NCI-H2029 (cell line): ENCODE measurements at places on chromosomes 3 and 15.

DNA sequence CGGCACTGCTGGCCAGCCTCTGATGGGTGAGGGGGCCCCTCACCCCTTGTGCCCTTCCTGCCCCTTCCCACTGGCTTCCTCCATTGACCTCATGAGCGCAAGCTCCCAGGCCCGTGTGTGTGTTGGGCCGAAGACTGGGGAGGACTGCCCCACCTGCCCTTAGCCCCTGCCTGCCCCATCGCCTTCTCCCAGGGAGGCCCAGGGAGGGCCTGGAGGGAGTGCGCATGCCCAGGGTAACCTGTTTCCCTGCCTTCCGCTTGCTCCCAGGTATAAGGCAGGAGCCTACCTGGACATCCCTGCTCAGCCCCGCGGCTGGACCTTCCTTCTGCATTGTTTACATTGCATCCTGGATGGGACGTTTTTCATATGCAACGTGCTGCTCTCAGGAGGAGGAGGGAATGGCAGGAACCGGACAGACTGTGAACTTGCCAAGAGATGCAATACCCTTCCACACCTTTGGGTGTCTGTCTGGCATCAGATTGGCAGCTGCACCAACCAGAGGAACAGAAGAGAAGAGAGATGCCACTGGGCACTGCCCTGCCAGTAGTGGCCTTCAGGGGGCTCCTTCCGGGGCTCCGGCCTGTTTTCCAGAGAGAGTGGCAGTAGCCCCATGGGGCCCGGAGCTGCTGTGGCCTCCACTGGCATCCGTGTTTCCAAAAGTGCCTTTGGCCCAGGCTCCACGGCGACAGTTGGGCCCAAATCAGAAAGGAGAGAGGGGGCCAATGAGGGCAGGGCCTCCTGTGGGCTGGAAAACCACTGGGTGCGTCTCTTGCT is 8.8 kb downstream of the DLL4 start:
- no peak for DNase-seq

DNA sequence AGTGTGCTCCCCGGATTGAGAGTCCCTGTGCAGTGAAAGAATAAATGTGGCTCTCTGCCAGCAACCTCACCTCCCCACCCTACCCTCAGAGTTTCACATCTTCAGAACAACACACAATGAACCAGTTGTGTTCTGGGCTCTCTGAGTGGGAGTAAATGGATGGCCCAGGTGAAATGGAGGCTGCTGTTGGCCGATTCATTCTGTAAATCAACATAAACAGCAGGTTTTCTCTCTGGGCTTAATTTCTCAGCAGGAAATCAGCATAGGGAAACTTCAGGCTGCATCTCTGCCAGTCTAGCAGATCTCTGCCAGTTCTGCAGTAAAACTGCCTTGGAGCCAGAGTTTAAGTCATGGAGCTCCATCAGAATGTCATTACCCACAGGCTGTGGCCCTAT is 54.6 kb upstream of the FURIN start:
- DNase-seq = no peak

DNA sequence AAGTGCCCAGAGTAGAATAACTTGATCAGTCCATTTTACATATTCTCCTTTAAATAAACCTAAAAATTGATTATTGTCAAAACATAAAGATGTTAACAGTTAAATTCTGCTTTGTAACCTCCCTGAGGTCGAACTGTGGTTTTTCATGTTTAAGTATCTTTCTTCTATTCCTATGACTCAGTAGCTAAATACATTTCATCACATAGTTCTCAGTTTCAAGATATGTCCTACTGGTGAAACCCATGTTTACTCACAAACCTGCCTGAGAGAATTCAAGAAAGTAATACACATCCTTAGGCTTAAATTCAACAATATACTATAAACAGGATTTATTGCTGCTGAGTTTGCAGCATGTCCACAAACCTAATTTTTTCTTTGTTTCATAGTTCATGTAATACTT is 692.9 kb downstream of the ZPLD1 start:
- no peak for DNase-seq

DNA sequence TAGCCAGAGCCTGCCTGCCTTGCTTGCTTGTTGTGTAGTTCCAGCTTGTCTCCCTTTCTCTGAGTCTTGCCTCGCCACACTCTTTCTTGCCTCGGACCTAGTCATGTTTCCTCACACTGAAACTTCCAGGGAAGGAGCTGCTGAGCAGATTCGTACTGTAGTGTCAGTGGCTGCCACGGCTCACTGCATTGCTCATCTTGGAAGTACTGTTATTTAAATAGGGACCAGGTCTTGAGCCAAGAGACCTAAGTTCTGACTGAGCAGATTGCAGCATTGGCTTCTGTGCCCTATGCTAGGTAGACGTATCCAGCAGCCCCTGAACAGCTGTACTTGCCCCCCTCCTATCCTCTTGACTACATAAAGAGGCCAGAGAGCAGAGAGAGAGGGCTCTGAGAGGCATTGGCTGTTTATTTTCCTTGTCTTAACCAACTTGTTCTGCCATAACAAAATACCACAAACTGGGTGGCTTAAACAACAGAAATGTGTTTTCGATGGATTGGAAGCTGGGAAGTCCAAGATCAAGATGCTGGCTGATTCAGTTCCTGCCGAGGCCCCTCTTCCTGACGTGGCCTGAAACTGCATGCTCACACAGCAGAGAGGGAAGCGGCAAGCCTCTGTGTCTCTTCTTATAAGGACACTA is 5.8 kb upstream of the RARRES1 start:
- DNase-seq = no peak

GRCh38 chr3:39255503-39256325 is 24.1 kb downstream of the CX3CR1 start:
- no peak for DNase-seq

DNA sequence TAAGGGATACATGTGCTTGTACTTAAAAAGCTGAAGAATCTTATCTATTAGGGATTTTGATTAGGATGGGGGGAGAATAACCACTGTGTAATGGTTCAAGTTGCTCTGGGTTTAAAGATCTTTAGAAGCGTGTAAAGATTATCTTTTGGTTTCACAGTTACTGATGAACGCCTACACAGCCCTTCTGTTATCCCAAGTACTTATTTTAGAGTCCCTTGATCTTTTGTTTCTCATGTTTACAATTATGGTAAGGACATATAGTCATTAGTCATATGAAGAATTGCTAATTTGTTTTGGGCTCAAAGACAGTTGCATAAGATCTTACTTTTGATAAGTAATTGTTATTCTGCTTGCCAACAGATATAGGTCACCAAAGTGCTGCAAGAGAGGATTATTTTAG is 160.1 kb downstream of the PLCL2 start:
- no peak for DNase-seq

GRCh38 chr15:36601952-36602351 is 22.5 kb downstream of the CDIN1 start:
- no peak for DNase-seq

- DNase-seq = no peak
Measured at GRCh38 chr3:140629357-140630137, 48.3 kb upstream of the TRIM42 start.

DNA sequence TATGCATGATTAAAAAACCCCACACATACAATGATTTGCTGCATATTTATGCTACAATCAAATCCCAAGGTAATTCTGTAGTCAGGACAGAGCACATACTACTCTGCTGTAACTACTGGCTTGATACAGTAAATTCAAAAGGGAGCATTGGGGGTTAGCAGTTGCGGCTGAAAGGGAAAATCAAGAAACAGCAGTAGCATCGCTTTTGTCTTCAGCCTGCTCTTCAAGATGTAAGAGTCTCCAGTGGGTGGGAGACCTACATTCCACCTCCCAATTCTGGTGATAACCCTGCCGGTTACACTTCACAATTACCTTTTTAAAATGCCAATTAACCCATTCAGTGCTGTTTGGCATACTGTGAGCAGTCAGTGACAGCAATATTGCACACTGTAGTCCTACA is 259.4 kb downstream of the NR2F2 start:
- DNase-seq = no peak

- no peak for DNase-seq
Measured at GRCh38 chr3:39264053-39264452, 15.8 kb downstream of the CX3CR1 start.

DNA sequence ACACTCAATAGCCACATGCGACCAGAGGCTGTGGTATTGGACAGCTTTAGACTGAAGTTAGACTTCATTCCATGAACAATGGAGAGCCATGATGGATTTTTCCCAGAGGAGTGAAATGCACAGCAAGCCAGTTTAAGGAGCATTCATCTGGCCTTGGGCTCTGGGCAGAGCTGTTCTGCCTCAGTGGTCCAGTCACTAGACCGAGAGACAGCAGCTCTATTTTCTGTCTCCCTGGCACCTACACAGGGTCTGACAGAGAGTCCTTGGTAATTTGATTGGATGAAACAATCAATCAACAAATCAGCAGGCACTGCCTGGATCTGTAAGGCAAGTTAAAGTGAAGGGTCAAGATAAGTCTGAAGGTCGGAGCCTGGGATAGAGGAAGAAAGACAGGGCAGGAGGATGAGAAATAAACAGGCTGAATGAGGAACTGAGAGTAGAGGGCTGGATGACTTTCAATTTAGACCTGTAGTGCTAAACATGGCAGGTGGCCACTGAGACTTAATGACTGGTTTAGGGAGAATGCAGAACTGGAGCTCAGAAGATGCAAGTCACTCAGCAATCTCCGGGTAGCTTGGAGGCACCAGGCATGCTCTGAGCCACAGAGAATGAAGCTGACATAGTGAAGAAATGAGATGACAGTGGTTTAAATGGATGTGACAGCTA is 98.5 kb upstream of the SLC25A36 start:
- no peak for DNase-seq

GRCh38 chr3:43540624-43541023 is 81.2 kb downstream of the ANO10 start:
- no peak for DNase-seq

DNA sequence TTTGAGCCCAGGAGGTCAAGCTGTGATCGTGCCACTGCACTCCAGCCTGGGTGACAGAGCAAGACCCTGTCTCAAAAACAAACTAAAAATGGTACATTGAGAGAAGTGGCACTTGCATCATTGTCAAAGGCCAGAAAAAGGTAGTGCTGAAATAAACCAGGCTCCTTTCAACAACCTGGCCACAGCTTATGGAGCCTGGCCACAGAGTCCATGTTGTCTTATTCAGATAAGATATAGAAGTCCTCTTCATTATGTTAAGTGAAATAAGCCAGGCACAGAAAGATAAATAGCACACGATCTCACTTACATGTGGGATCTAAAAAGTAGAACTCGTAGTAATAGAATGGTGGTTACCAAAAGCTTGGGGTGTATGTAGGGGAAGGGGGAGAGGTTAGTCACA is 34.8 kb downstream of the EMC4 start:
- DNase-seq = no peak

GRCh38 chr3:169804681-169805080 is 8.0 kb upstream of the LRRIQ4 start:
- DNase-seq = no peak

- no peak for DNase-seq
Measured at GRCh38 chr3:139122221-139122581, 77.5 kb upstream of the PRR23C start.

DNA sequence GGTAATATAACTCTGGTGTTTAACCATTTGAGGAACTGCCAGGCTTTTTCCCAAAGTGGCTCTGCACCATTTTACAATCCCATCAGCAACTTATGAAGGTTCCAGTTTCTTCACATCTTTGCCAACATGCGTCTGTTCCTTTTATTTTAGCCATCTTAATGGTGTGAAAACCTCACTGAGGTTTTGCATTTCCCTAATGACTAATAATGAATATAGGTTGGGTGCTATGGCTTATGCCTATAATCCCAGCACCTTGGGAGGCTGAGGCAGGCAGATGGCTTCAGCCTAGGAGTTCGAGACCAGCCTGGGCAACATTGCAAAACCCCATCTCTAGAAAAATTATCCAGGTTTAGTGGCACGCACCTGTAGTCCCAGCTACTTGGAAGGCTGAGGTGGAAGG is 210.6 kb downstream of the TCF12 start:
- DNase-seq = no peak

- no peak for DNase-seq
Measured at GRCh38 chr3:140428380-140428779, 249.5 kb upstream of the TRIM42 start.

- no peak for DNase-seq
Measured at GRCh38 chr3:165181556-165181955, 14.6 kb downstream of the SLITRK3 start.

GRCh38 chr3:72515941-72516340 is 332.3 kb downstream of the SHQ1 start:
- no peak for DNase-seq

GRCh38 chr3:127495821-127496655 is 94.5 kb downstream of the TPRA1 start:
- DNase-seq = no peak

DNA sequence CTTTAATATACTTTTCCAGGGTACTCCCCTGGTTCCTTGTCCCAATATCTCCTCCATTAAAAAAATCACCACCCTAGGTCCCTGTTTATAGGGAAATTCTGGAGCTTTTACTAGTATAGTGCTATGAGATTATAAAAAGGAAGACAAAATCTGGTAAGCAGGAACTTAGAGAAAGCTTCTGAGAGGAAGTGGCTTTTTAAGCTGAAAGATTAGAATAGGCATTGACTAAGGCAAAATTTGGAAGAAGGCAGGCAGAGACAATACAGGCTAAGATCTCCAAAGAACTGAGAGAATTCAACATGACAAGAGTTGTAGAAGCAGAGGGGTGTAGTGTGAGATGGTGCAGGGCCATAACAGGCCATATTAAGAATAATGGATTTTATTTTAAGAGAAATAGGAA is 25.8 kb downstream of the SGO1 start:
- DNase-seq = no peak

DNA sequence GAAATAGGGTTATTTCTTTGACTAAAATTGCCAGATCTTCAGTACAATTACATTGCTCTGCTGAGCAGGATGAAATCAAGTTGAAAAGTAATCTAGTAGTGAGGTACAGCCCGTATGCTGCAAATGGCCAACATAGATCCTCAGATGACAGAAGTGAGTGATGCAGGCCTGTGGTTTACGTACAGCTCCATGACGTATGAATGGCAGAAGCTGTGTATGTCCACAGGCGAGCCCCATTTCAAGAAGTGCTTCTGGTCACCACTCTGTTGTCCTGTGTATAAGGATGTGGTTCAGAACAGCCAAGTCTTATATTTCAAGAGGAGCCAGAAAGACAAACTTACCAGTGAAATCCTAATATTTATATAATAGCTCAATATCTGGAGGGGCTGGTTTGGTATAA is 9.2 kb downstream of the CD86 start:
- no peak for DNase-seq

- DNase-seq = no peak
Measured at GRCh38 chr3:15071699-15072098, 6.6 kb upstream of the MRPS25 start.
